Hair follicular keratinocyte (primary cell): ENCODE measurements at places on chromosomes 11 and 22. TPM values are rescaled to one million over a fixed set of nuclear protein-coding genes. Genes with fewer than 3 reads are reported as not detected.

The TOM1 gene
- total RNA-seq = 15.9 and 16.7 TPM in 2 replicates

The SLC25A45 gene
- total RNA-seq = 0.23 and 1.4 TPM in 2 replicates

The TNNT3 gene
- total RNA-seq = not detected in 2 replicates

The OR52E8 gene
- total RNA-seq = not detected in 2 replicates

The CRACR2B gene
- total RNA-seq = 0.68 and 1.0 TPM in 2 replicates

The CTTN gene
- total RNA-seq = 233 and 257 TPM in 2 replicates

The TMEM126B gene
- total RNA-seq = 62.4 and 72.0 TPM in 2 replicates

The TMEM121B gene
- 0.16 TPM in 1 of 2 replicates, not detected in the other for total RNA-seq

The OTOG gene
- total RNA-seq = not detected in 2 replicates

The CCDC73 gene
- not detected in 2 replicates for total RNA-seq

The OR5D16 gene
- not detected in 2 replicates for total RNA-seq

The PANX3 gene
- total RNA-seq = not detected in 2 replicates

The STK33 gene
- 0.46 and 1.1 TPM in 2 replicates for total RNA-seq

The MS4A4A gene
- total RNA-seq = not detected in 2 replicates

The CDON gene
- 1.1 and 1.7 TPM in 2 replicates for total RNA-seq

The NFAM1 gene
- 0.08 TPM in 1 of 2 replicates, not detected in the other for total RNA-seq

The SDHAF2 gene
- total RNA-seq = 18.0 and 38.8 TPM in 2 replicates

The KRTAP5-4 gene
- total RNA-seq = not detected in 2 replicates

The C11orf97 gene
- not detected in 2 replicates for total RNA-seq

The ZBTB16 gene
- 0.08 and 0.55 TPM in 2 replicates for total RNA-seq

The PTGDR2 gene
- total RNA-seq = not detected in 2 replicates

The C1QTNF6 gene
- 7.8 and 9.9 TPM in 2 replicates for total RNA-seq

The KCNJ11 gene
- not detected in 2 replicates for total RNA-seq

The BARX2 gene
- 3.4 and 10.9 TPM in 2 replicates for total RNA-seq

The EIF4ENIF1 gene
- 5.2 and 6.5 TPM in 2 replicates for total RNA-seq

The ACTN3 gene
- total RNA-seq = not detected in 2 replicates

The OR5A1 gene
- total RNA-seq = not detected in 2 replicates

The IGLL5 gene
- total RNA-seq = not detected in 2 replicates

The GGTLC2 gene
- total RNA-seq = not detected in 2 replicates

The PKDREJ gene
- under 0.01 TPM in 1 of 2 replicates, not detected in the other for total RNA-seq

The KRTAP5-11 gene
- total RNA-seq = not detected in 2 replicates
